ENCODE measurements at places on chromosomes 16 and 17. TPM values are rescaled to one million over a fixed set of nuclear protein-coding genes. Genes with fewer than 3 reads are reported as not detected.

Gene DLG4
- total RNA-seq = 7.9 TPM

Gene RABEP2
- total RNA-seq = 26.9 TPM

Gene RPGRIP1L
- total RNA-seq = 8.9 TPM

Gene CD300LB
- not detected for total RNA-seq

Gene PNMT
- not detected for total RNA-seq

Gene ABR
- total RNA-seq = 40.7 TPM

Gene APOH
- total RNA-seq = not detected

Gene EVPL
- total RNA-seq = not detected

Gene NUPR1
- total RNA-seq = 20.3 TPM

Gene APPBP2
- 16.8 TPM for total RNA-seq

Gene CHST5
- total RNA-seq = under 0.01 TPM

Gene CNEP1R1
- 16.9 TPM for total RNA-seq

Gene HCRT
- total RNA-seq = not detected

Gene KIF2B
- not detected for total RNA-seq

Gene NPIPA8
- not detected for total RNA-seq

Gene TERB1
- not detected for total RNA-seq

Gene C17orf78
- total RNA-seq = not detected

Gene PPP1R1B
- 0.45 TPM for total RNA-seq
